Left renal pelvis (tissue), 4 donors: ENCODE measurements at places on chromosomes 5 and 9.

DNA sequence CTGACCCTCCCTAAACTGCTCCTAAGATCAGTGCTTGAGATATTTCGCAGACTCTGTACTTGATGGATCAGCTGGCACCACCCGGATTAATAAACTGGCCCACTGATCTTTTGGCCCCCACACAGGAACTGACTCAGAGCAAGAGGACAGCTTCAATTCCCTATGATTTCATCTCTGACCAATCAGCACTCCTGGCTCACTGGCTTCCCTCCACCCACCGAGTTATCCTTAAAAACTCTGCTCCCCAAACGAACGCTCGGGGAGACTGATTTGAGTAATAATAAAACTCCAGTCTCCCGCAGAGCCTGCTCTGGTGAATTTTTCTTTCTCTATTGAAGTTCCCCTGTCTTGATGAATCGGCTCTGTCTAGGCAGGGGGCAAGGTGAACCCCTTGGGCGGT lies 36.5 kb upstream of the CD180 start:
- no peak for DNase-seq

DNA sequence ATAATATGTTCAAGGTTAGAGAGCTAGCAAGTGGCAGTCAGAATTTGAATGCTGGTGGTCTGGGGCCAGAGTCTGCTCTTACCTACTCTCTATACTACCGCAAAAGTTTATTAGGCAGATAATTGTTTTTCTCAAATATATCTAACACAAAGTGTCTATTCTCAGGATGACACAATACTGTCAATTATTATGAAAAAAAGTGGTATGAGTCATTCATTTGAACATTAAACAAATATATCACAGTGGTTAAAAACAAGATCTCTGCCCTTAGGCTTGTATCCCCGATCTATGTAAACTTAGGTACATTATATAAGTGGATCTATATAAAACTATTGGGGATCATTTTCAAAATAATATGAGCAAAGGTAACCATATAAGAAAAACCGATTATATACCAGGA lies 354.9 kb downstream of the CETN3 start:
- no peak for DNase-seq

GRCh38 chr5:139961435-139962157 lies 81.5 kb downstream of the NRG2 start:
- no peak for DNase-seq

DNA sequence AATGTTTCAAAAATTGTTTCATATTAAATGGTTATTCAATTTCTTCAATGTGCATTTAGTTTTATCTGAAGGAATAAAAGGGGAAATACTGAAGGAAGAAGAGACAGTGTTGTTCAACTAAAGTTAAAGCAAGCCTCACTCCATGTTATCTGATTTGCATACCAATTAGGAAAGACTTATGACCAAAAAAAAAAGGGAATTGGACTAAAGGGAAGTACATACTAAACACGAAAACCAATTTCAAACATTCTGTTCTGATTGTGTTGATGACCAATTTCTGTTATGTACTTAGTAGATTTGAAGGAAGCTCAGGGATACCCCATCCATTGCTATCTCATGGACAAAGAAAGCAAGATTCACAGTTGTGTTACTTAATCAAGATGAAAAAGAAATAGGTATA lies 4.9 kb upstream of the GAPT start:
- no peak for DNase-seq

DNA sequence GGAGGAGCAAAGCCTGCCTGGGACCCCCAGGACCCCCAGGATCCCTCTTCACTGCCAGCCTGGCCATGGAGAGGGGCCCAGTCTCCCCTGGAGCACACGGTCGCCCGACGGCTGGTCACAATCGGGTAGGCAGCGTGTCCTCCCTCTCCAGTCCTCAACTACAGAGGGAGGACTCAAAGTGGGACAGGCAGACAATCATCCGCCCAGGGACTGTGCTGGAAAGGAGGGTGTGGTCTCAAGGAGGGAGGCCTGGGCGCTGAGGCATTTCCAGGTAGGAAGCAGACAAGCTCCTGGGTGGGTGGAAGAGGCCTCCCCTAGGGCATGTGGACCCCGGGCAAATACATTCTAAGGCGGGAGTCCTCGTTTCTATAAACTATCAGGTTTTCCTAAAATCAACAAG lies 93.2 kb upstream of the ADAMTS2 start:
- no peak for DNase-seq

DNA sequence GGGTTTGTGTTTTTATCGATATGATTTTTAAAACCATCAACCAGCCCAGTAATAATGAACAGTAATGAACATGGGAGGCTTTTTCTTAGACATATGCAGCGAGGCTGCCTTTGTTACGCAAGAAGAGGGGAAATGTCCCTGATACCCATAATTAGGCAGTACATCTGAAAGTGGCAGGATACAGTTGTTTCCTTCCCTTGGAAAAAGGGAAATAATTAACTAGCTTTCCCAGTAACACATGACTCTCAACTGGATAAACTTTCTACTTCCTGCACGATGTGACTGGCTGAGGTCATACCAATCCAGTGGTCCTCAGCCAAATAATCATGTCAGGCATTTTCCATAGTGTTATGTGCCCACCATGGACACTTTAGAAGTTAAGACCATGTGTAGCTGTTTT lies 431.6 kb upstream of the C9orf72 start:
- no peak for DNase-seq

GRCh38 chr9:72526901-72527800 lies 5.7 kb downstream of the TMC1 start:
- DNase-seq, result peak; percentile 57

DNA sequence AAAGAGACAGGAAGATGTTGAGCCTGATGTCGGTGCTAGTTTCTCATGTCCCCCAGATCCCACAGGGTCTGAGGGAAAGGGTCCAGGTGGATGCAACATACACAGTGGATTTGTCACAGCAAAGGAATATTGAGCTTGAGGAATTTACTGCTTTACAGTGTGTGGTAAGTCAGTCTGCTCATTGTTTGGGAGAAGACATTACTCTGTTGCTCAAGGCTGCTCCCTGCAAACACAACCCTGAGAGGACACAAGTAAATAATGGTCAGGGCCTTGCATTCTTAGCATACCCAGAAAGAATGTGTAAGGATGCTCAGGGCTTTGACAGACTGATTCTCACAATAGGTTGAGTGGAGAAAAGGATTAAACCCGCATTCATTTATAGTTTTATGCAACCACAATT lies 7.3 kb upstream of the MAN2A1 start:
- DNase-seq, result no peak

GRCh38 chr5:68409259-68409658 lies 193.7 kb downstream of the PIK3R1 start:
- DNase-seq, result no peak

DNA sequence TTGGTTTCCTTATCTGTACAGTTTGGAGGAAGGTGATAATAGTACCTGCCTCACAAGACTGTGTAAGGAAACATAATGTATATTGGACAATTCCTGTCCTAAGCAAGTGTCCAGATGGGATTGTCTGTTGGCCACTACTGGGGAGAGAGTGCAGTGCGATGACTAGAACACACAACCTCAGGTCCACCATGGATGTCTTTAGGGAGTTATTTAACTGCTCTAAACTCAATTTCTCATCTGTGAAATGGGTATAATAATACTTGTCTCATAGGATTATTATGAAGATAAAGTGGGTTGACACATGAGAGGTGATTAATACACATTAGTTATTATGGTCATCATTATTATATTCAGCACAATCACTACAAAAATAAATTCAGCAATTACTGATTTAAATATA lies 63.1 kb downstream of the CAST start:
- DNase-seq, result no peak

GRCh38 chr5:149274939-149275338 lies 3.3 kb downstream of the AFAP1L1 start:
- DNase-seq, result no peak

DNA sequence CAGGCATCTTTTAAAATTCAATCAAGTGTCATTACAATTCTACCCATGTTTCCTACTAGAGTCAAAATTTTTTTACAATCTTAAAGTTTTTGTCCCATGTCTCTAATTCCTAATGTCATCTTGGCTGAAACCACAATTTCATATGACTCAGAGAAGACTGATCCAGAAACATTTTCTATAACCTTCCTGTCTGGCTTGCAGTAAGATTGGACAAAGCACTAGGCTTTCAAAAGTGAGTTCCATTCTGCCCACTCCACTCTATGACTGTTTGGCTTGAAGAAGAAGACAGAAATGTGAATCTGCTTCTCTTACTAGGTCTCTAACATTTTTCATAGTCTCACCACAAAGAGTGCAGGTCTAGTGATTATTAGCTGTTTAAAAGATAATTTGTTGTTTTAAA lies 88.8 kb downstream of the NR3C1 start:
- no peak for DNase-seq

GRCh38 chr5:159181152-159181551 lies 28.2 kb downstream of the RNF145 start:
- DNase-seq, result no peak

GRCh38 chr5:69284203-69284602 lies 48.4 kb downstream of the CCDC125 start:
- DNase-seq, result no peak

- DNase-seq, result no peak
These were observed 227.7 kb downstream of the RFK start for GRCh38 chr9:76166526-76166925.

DNA sequence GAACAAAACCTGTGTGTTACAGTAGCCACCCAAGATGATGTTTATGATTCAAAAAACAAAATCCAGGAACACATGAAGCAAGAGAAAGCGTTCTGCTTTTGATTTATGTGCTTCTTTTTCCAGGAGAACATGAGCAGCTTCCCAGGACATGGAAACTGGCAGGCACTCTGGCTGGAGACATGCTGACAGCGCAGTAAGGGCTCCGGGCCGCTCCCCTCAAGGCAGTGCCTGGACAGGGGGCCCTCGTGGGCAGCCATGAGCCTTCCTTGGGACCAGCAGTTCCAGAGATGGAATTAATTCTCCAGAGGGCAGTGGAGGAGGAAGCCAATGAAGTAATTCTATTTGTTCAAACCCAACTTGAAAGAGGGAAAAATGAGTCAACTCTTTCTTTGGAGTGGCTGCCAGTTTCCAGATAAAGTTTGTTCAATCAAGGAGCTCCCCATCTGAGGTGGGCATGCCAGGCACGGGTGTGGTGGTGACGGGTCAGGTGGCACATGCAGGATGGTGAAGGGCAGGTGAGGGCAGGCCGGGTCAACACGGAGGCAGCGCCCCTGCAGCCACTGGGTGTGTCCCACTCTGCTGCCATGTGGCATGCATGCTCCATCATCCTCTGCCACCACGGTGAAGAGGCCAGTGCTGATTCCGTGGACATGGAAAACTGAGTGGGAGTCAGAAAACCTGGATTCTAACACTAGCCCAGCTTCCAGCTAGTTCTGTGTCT lies 83.8 kb downstream of the OTULIN start:
- no peak for DNase-seq

DNA sequence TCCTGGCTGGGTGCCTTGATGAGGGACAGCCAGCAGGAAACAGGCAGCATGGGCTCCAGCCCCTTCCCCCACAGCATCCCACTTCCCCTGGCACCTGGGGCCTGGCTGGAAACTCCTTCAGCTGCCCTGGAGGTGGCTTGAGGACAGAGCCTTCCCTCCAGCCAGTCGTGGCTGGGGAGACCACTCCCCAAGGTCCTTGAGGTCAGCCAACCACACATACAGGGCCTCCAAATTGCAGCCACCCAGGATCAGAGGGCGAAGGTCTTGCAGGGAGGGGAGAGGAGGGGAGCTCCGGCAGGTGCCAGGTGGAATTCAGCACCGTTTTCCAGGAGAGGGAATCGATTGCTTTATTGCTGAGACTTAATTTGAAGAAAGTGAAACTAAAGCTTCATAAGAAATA lies 280.4 kb downstream of the PBX3 start:
- DNase-seq, result no peak

DNA sequence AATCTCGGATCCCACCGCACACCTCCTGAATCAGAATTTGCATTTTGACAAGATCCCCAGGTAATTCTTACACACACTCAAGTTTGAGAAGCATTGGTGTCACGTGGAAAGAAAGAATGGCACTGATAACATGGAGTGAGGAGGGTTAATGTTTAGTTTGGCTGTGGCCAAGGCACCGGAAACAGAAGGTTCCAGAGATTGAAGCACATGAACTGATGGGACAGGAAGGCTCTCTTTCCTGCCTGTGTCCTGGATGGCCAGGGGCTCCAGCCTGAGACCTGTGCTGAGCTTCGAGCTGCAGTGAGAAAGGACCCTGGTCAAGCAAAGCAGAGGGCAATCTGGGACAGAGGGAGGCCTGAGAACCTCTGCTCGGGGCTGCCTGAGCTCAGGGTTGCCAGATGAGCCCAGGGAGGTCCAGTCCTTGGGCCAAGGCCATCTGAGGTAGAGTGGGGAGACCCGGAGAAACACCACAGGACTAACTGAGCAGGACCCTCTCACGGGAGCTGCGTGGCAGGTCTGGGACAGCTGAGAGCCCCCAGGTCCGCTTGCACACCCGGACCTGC lies 27.3 kb downstream of the AFAP1L1 start:
- DNase-seq, result no peak

GRCh38 chr5:61298580-61298979 lies 33.5 kb upstream of the ZSWIM6 start:
- no peak for DNase-seq

DNA sequence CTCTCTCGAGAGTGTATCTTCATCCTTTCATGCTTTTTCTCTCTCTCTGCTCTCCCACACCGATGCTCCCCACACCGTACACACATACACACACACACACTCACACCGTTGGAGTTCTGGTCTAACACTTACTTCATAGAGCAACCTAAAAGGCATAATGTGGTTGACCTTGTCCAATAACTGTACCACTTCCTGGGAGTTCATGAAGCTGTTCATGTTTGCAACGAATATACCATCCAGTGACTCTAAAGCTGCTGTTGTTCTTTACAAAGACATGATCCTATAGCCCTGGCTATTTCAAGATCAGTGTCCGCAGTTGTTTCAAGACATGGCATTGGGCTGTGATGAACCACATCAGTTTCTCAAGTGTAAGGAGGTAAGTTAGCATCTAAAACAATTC lies 10.0 kb downstream of the MEF2C start:
- DNase-seq, result no peak

GRCh38 chr9:130952065-130952762 lies 13.2 kb upstream of the FIBCD1 start:
- DNase-seq, result no peak

DNA sequence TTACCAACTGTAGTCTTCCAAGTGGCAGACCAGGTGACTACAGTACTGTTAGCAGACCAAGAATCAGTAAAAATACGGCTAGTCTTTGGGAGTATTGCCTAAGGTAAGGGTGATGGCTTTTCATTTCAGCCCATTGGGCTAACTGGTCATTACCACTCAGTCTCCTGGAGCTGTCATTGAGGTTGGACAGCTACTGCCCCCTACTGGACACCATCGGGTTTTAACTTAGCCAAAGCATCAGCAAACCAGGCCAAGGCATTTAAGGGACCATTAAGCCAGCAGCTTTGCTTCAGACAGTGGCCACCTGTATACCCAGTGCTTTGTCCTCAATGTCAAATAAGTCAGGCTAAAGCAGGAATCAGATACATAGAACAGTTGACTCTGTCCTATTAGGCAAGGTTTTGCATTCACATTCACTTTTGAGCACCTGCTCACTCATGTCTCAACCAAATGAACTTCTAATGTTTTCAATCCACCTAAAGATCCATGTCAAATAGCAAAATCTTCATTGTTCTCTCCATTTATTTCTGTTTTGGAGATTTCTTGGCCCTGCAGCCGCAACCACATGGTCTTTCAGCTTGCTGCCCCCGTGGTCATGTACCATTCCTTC lies 117.2 kb downstream of the INVS start:
- no peak for DNase-seq
